ENCODE measurements at places on chromosomes 12 and 14.

- no peak for DNase-seq
Observed at GRCh38 chr12:4934407-4935035, 24.8 kb downstream of the KCNA1 start.

- no peak for DNase-seq
Observed at GRCh38 chr12:54593135-54593534, 4.7 kb upstream of the PPP1R1A start.

GRCh38 chr14:62592877-62593276 lies 452.4 kb downstream of the KCNH5 start:
- DNase-seq = peak; percentile 26

DNA sequence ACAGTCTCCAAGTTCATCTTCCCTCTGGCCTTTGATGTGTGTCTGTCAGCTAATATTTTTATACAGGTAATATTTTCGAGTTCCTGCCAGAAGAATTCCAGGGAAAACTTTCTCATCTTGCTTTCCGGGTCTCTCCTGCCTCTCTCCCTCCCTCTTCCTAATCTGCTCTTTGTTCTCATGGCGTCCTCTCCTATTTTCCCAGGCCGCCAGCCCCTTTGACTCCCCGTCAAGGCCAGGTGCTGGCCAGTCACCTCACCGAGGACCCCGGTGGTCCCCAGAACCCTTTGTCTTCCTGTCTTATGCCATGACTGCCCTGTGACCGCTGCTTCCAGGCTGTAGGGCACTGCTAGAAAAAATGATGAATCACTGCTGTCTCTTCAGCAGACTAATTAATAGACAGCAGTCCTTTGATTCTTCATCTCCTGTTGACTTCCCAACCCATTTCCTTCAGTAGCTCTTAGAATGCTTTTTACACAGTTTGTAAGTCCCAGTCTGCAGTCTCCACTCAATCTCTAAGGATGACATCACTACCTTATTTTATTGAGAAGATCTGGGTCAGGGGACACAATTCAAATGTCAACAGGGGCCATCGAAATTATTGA lies 40.7 kb downstream of the PPFIBP1 start:
- no peak for DNase-seq

- no peak for DNase-seq
Observed at GRCh38 chr12:108839890-108840230, 17.5 kb downstream of the SSH1 start.

GRCh38 chr12:96719660-96720362 lies 187.2 kb upstream of the NEDD1 start:
- peak; percentile 30 for DNase-seq

- DNase-seq = peak; percentile 23
Observed at GRCh38 chr12:113136128-113136989, 798 bp upstream of the RASAL1 start.

DNA sequence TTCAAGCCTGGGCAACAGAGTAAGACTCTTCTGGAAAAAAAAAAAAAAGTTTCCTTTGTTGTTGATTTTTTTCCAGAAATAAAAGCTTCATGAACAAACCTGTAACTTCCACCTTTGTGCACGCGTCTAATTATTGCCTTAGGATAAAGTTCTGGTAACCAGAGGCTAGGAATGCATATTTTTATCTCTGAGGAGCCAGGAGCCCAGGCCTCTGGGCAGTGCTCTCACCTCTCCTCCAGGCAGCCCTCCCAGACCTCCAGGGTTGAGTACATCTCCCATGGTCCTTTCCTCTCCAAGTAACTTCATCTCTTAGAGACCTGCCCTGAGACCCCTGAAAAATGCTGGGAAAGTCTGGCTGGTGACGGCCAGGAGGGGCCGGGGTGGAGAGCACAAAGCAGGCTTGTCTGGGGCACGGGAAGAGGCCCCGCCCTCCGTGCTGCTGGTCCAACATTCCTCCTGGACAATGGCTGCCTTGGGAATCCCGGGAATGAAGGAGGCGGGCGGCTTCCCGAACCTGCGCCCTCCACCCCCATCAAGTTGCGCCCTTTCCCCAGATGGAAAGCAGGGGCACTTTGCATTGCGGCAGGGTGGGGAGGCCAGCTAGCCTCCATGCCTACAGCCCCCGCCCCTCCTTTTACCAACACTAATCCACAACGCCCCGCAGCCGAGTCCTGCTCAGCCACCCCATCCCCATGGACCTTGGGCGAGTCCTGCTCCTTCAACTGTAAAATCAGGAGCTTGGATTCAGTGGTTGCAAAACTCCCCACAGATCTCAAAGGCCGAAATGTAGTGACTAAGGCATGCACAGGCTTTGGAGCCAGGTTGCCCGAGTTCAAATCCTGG lies 7.3 kb upstream of the FIGNL2 start:
- no peak for DNase-seq

GRCh38 chr12:24177889-24178288 lies 228.4 kb upstream of the SOX5 start:
- DNase-seq = no peak

DNA sequence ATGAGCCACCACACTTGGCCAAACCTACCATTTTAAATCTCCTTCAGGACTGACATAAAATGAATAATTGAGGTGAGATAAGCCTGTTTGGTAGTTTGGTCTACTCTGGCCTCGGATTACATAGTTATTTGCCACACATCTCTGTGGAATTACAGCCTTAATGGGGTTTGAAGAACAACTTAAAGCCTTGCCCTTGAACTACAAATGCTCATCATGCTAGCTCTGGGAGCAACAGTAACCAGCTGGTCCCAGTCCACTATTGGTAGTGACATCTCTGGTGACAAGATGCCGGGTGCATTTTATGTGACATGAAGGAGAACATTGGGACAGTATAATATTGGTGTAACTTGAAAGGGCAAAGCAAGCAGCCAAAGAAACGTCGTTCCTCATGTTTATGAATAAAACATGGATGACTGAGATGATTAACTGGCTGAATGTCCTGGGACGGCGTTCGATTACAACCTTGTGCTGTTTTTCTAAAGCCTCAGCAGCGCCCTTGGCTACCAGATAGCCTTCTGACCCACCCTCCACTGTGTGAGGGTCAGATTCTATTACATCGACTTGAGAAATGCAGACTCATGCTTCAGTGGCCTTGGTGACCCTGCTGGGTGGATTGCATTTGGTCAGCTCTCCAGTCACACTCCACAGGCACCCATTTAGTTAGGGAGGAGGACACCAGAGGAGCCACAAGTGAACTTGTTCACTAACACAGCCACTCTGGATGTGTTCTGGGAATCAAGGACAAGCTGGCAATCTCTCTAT lies 41.5 kb downstream of the BEST3 start:
- peak; percentile 65 for DNase-seq

Measured in NCI-H460 (cell line).